ENCODE measurements at places on chromosomes 11 and 22. TPM values are rescaled to one million over a fixed set of nuclear protein-coding genes. Genes with fewer than 3 reads are reported as not detected.

GRCh38 chr11:10899121-10899830 lies 41.4 kb upstream of the ZBED5 start:
- peak overlapping the region; percentile 22 for H3K4me3 ChIP-seq
- H3K36me3 ChIP-seq: no peaks in the 10 kb centered on the region
- no peaks in the 10 kb centered on the region for H3K27me3 ChIP-seq
- DNase-seq: peak; percentile 14
- H3K4me1 ChIP-seq: peaks cover 26% of the 10 kb centered on the region
- H3K27ac ChIP-seq: peak overlapping the region; percentile 86

DNA sequence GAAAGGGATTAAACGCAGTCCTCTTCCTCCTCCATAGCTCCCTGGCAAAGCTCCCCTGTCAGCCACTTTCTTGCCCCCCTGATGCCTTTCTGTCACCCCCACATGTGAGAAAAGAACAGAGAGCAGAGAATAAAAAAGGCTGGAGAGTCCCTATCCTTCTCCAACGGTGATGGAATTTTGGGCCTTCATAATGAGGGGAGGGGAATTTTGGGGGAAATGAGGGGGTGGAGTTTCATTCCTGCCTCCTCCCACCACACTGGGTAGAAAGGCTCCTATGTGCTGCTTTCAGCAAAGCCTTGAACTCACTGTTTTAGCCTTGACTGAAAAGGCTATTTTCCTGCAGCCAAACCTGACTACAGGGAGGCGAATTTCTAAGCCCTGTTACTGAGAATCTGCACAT lies 59.3 kb downstream of the C11orf58 start:
- no peak overlapping the region for H3K4me3 ChIP-seq
- H3K4me1 ChIP-seq: peaks cover 25% of the 10 kb centered on the region
- H3K36me3 ChIP-seq: no peaks in the 10 kb centered on the region
- H3K27me3 ChIP-seq: no peaks in the 10 kb centered on the region
- DNase-seq: no peak
- H3K27ac ChIP-seq: no peak overlapping the region

DNA sequence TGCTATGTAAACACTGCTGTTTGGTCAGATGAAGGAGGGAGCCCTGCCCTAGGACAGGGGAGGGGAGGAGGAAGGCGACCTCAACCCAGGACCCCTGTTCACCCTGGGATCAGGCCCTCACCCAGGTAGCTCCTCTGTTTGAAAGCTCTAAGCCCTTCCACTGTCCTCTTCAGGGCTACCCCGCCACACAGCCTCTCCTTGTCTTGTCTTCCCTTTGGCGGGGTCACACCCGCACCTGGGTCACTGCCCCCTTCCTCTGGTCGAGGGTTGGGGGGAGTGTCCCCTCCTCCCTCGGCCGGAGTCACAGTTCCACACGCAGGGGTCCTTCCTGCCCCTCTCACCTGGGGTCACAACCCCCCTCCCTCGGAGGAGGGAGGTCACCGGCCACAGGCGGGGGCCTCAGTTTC lies 463 bp upstream of the PTPMT1 start:
- peaks cover 15% of the 10 kb centered on the region for H3K4me1 ChIP-seq
- peaks cover 19% of the 10 kb centered on the region for H3K36me3 ChIP-seq
- DNase-seq: no peak
- no peaks in the 10 kb centered on the region for H3K27me3 ChIP-seq
- H3K4me3 ChIP-seq: peak overlapping the region; percentile 73
- peak overlapping the region; percentile 86 for H3K27ac ChIP-seq

- peaks cover 53% of the 10 kb centered on the region for H3K4me1 ChIP-seq
- peak overlapping the region; percentile 94 for H3K27ac ChIP-seq
Measured at GRCh38 chr11:66314561-66315497, 2.0 kb downstream of the CD248 start.

GRCh38 chr11:125063429-125064043 lies 431 bp downstream of the SLC37A2 start:
- no peak for DNase-seq
- peaks cover 61% of the 10 kb centered on the region for H3K27me3 ChIP-seq
- peaks cover 12% of the 10 kb centered on the region for H3K4me1 ChIP-seq

GRCh38 chr11:55624531-55624930 lies 10.4 kb upstream of the OR4P4 start:
- DNase-seq: no peak
- H3K36me3 ChIP-seq: no peaks in the 10 kb centered on the region
- no peaks in the 10 kb centered on the region for H3K27me3 ChIP-seq
- no peaks in the 10 kb centered on the region for H3K4me1 ChIP-seq
- H3K4me3 ChIP-seq: no peak overlapping the region
- H3K27ac ChIP-seq: no peak overlapping the region

GRCh38 chr22:48569476-48570233 lies 1258.0 kb downstream of the BRD1 start:
- H3K4me3 ChIP-seq: no peak overlapping the region
- peaks cover 2% of the 10 kb centered on the region for H3K36me3 ChIP-seq
- peaks cover 3% of the 10 kb centered on the region for H3K4me1 ChIP-seq
- H3K27me3 ChIP-seq: peaks cover 34% of the 10 kb centered on the region

GRCh38 chr22:44369916-44370801 lies 57.4 kb upstream of the SHISAL1 start:
- H3K4me3 ChIP-seq: no peak overlapping the region
- no peak for DNase-seq
- peaks cover 2% of the 10 kb centered on the region for H3K36me3 ChIP-seq
- peaks cover 5% of the 10 kb centered on the region for H3K27me3 ChIP-seq
- no peaks in the 10 kb centered on the region for H3K4me1 ChIP-seq

DNA sequence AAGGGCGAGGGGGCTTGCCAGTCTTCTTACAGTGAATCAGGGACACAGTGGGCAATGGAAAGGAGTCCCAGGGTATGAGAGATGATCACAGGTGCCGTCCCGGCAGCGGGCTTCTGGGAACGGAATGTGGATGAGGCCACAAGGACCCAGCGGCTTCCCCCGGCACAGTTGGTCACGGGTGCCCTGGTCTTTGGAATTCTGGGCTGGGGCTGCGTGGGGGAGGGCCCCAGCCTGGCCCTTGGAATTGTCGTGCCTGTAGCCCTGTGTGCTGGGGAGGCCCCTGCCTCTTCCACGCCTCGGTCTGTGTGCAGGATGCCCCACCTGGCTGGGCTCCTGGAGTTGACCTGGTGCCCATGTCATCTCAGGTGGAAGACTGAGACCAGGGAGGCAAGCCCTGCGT lies 76.6 kb downstream of the FBLN1 start:
- no peaks in the 10 kb centered on the region for H3K36me3 ChIP-seq
- H3K4me3 ChIP-seq: no peak overlapping the region
- H3K27ac ChIP-seq: no peak overlapping the region
- peaks cover 9% of the 10 kb centered on the region for H3K27me3 ChIP-seq

DNA sequence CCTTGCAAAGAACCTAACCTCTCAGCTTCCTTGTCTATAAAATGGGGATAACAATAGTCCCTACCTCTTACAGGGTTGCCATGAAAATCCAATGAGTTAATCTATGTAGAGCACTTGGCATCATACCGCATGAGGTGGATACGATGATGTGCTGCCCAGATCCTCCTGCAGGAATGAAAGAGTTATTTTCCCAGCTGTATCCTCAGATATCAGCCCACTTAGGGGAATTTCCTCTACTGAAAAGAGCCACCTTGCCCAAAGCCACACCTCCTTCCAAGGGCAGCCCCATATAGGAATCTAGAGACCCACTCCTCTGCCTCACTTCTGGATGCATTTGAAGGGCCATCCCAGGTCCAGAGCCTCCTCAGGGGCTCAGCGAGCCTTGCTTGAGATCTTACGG lies 128.4 kb downstream of the CCDC81 start:
- DNase-seq: no peak
- H3K27ac ChIP-seq: no peak overlapping the region
- no peaks in the 10 kb centered on the region for H3K36me3 ChIP-seq
- H3K27me3 ChIP-seq: peaks cover 4% of the 10 kb centered on the region
- H3K4me3 ChIP-seq: no peak overlapping the region

DNA sequence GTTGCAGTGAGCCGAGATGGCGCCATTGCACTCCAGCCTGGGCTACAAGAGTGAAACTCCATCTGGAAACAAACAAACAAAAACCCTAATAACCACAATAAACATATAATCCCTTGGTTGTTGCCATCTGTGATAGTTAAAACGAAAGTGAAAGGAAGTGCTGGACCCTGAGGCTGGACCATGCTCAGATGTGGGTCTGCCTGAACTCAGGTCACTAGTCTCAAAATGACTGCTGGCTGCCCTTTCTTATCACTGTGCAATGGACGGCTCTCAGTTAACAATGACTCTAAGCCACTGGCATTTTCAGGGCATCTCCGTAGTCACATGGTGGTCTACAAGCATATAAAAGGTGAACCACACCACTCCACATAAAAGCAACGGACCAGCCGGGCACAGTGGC lies 48.2 kb upstream of the FTH1 start:
- no peaks in the 10 kb centered on the region for H3K27me3 ChIP-seq
- H3K36me3 ChIP-seq: no peaks in the 10 kb centered on the region
- no peaks in the 10 kb centered on the region for H3K4me1 ChIP-seq
- no peak overlapping the region for H3K4me3 ChIP-seq
- no peak for DNase-seq

DNA sequence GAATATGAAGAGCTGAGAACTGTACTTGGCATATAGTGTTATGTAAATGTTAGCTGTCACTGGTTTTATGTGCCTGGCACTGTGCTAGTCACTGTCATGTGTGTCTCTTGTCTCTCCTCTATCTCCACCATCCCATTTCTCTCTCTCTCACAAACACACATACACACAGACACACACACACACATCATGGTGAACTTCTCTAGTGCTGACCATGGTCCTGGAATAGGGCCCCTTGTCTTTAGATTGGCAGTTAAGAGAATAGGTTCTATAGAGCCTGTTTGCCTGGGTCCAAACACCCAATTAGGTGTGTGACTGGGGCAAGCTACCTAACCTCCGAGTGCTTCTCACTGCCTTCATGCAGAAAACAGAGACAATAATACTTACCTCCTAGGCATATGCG lies 109.7 kb upstream of the NARS2 start:
- H3K4me1 ChIP-seq: no peaks in the 10 kb centered on the region
- H3K36me3 ChIP-seq: no peaks in the 10 kb centered on the region
- H3K27me3 ChIP-seq: peaks cover 9% of the 10 kb centered on the region
- DNase-seq: no peak

- H3K4me3 ChIP-seq: no peak overlapping the region
- H3K27ac ChIP-seq: no peak overlapping the region
- no peak for DNase-seq
- peaks cover 8% of the 10 kb centered on the region for H3K27me3 ChIP-seq
Measured at GRCh38 chr22:49521787-49522224, 305.9 kb downstream of the BRD1 start.

GRCh38 chr22:44523981-44524759 lies 26.1 kb upstream of the RTL6 start:
- no peaks in the 10 kb centered on the region for H3K4me1 ChIP-seq
- DNase-seq: no peak
- no peak overlapping the region for H3K4me3 ChIP-seq
- H3K27ac ChIP-seq: no peak overlapping the region
- peaks cover 23% of the 10 kb centered on the region for H3K27me3 ChIP-seq

Gene PRODH
- total RNA-seq: not detected

Gene LRRC32
- 11.5 TPM for total RNA-seq

Gene KCNE3
- not detected for total RNA-seq

Gene MICAL3
- 36.6 TPM for total RNA-seq

Gene VWCE
- total RNA-seq: 19.8 TPM

Gene OR4D5
- not detected for total RNA-seq

Gene GLB1L2
- total RNA-seq: 9.3 TPM

Gene MYO18B
- 1.6 TPM for total RNA-seq

Gene MGAT3
- total RNA-seq: 1.0 TPM

Gene ALDH3B2
- total RNA-seq: not detected

Gene XKR3
- not detected for total RNA-seq

Gene CNIH2
- total RNA-seq: 2.2 TPM

All from activated naive CD8-positive, alpha-beta T cell treated with anti-CD3 and anti-CD28 coated beads for 36 hours (primary cell).